ENCODE measurements at places on chromosomes 16 and 17. TPM values are rescaled to one million over a fixed set of nuclear protein-coding genes. Genes with fewer than 3 reads are reported as not detected.

- DNase-seq, result no peak
These were observed 11.3 kb downstream of the GFOD2 start for GRCh38 chr16:67707790-67708189.

The CCL3 gene
- total RNA-seq, result not detected

DNA sequence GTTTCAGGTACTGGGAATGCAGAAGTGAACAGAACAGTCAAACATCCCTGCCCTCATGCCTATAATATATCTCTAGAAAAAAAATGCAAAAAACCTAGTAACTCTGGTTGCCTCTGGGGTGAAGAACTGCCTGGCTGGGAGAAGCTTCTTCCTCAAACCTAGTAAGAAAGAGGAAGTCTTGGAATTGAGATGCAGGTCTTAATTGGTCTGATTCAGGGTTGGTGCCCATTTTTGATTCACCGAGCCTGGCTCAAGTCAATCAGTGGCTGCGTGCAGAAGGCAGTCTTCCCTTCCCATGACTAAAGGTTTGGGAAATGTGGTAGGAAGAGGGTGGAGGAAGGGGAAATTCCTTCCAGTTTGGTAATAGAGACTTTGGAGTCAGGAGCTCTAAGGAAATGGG lies 22.4 kb downstream of the CDRT15 start:
- no peak for DNase-seq

DNA sequence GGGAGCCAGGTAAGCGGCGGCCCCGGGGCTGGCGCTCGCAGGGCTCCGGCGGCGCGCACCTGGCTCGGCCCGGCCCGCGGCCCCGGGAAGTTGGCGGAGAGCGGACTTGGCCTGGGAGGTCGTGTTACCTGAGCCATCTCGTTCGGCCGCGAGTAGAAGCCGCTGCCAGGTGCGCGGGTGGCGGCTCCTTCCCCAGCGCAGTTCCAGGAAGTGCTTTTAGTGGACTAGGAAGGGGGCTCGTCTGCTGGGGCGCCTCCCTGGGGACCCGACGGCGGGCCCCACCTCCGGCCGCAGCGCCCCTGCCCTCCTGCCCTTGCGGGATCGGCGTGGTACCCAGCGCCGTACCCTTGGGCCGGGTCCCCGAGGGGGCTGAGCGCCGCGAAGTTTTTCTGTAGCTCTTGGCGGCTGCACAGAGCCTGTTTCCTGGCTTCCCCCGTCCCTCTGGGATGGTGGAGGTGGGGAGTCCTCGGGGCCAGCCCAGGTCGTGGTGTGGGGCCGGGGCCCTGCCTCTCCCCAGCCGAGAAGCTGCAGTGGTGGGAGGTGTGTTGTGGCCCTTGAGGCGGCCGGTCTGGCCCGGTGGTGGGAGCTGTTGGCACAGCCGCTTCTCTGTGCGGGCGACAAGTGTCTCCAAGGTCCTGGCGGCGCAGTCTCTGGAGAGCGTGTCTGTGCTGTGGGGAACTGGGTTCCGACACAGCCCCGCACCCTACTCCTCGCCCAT lies 96.9 kb downstream of the RAB11FIP4 start:
- peak; percentile 61 for DNase-seq

GRCh38 chr16:66903544-66904427 lies 14.9 kb downstream of the CDH16 start:
- no peak for DNase-seq

The SMIM36 gene
- not detected for total RNA-seq

- no peak for DNase-seq
These were observed 1.1 kb upstream of the CD19 start for GRCh38 chr16:28930652-28931051.

The CHST6 gene
- total RNA-seq, result 20.8 TPM

The PRDM7 gene
- total RNA-seq, result not detected

GRCh38 chr16:18969855-18970240 lies 13.9 kb upstream of the TMC7 start:
- no peak for DNase-seq

GRCh38 chr16:50266337-50267091 lies at the start of gene ADCY7:
Gene ADCY7 (plus strand): TSS chr16:50266551. CDS start chr16:50288180, 21,629 bp downstream.
- peak; percentile 57 for DNase-seq

The ALOX15B gene
- 0.11 TPM for total RNA-seq

- no peak for DNase-seq
These were observed 61.4 kb downstream of the SRCIN1 start for GRCh38 chr17:38544175-38544838.

The XAF1 gene
- not detected for total RNA-seq

DNA sequence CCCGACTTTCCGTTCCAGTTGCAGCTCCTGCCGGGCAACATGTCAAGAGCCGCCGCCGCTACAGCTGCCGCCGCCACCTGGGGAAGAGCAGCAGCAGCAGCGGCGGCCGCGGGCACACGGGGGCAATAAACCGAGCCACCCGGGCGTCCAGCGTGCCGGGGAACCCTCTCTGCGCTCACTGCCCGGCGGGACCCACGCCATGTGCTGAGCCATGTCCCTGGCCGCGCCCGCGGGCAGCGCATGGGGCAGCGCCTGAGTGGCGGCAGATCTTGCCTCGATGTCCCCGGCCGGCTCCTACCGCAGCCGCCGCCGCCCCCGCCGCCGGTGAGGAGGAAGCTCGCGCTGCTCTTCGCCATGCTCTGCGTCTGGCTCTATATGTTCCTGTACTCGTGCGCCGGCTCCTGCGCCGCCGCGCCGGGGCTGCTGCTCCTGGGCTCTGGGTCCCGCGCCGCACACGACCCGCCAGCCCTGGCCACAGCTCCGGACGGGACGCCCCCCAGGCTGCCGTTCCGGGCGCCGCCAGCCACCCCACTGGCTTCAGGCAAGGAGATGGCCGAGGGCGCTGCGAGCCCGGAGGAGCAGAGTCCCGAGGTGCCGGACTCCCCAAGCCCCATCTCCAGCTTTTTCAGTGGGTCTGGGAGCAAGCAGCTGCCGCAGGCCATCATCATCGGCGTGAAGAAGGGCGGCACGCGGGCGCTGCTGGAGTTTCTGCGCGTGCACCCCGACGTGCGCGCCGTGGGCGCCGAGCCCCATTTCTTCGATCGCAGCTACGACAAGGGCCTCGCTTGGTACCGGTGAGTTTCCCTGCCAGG lies 604 bp downstream of the HS3ST3B1 start:
- DNase-seq, result peak; percentile 52

The TP53TG3B gene
- total RNA-seq, result not detected

DNA sequence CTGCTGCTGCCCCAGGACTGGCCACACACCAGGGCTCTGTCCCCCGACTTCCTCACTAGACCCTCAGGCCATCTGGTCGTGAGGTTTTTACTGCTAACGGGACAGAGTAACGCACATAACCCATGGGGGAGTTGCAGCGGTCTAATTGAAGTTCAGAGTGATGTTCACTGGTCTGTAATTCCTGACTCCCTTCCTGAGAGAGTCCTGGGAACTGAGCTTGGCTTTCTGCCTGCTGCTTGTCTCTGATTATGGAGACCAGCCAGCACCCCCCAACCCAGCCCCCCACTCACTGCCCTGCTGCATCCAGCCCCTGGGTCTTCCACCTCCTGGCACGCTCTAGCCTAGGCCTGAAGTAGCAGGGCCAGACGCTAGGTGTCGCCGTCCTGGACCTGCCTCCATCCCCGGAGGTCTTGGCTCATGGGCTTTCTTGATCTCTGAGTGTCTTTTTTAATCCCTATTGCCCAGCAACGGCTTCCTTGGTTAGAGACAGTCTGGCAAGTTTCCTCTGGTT lies 192.9 kb downstream of the CCDC182 start:
- peak; percentile 89 for DNase-seq

The SDK2 gene
- 7.9 TPM for total RNA-seq

GRCh38 chr16:85475233-85475632 lies 137.9 kb upstream of the GSE1 start:
- no peak for DNase-seq

The IRF8 gene
- not detected for total RNA-seq

GRCh38 chr17:80727409-80727755 lies 182.7 kb downstream of the RPTOR start:
- no peak for DNase-seq

The ITGAD gene
- not detected for total RNA-seq

DNA sequence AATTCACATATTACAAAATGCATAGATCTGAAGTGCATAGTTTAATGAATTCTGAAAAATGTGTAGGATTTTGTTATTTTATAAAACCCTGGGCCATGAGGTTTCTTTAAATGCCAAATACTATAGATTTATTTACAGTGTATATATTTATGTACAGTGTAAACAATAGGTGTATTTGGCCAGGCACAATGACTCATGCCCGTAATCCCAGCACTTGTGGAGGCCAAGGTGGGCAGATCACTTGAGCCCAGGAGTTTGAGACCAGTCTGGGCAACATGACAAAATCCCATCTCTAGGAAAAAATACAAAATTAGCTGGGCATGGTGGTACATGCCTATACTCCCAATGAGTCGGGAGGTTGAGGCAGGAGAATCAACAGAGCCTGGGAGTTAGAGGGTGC lies 249.4 kb downstream of the PRKCA start:
- DNase-seq, result no peak

The CLEC18B gene
- 0.37 TPM for total RNA-seq

DNA sequence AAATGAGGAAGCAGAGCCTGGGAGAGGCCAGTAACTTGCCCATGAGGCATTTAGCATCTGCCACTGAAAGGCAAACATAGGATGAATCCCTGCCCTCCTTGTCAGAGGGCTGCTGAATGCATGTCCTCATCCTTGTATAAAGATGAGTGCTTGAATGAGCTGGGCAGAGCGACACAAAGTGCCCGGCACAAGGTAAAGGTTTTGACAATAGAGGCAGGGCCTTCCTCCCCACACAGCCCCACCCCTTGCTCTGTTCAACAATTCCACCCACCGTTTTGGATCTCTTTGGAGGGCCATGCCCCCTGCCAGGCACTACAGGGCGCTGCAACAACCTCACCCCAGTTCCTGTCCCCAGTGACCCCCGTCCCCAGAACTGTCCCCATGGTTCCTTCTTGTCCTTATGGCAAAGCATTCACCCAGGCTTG lies 1.4 kb upstream of the KRT19 start:
- DNase-seq, result no peak

The EFNB3 gene
- 11.4 TPM for total RNA-seq
